Stimulated activated CD4-positive, alpha-beta T cell treated with anti-CD3 and anti-CD28 coated beads, Interleukin-1b, Interleukin-23, amount 100 ng/mL, for 1 hour (primary cell): ENCODE measurements at places on chromosomes 6 and 20.

DNA sequence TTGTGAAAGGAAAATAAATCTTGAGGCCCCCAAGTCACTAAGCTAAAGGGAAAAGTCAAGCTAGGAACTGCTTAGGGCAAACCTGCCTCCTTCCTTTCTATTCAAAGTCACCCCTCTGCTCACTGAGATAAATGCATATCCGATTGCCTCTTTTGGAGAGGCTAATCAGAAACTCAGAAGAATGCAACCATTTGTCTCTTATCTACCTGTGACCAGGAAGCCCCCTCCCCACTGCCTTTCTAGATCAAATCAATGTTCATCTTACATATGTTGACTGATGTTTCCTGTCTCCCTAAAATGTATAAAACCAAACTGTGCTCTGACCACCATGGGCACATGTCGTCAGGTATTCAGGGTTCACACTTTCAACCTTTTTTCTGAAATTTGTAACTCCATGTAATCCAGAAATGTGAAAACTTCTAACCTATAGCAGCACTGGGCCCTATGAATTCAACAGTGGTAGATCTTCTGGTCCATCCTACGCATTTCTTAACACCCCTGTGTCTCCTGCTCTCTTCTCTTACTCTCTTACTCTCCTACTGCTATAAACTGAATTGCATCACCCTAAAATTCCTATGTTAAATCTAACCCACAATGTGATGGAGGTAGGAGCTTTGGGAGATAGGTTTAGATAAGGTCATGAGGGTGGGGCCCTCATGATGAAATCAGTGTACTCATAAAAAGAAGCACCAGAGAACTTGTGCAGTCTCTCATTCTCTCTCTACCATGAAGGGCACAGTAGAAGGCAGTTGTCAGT is 89.3 kb downstream of the EPB41L2 start:
- DNase-seq: no peak

- DNase-seq: no peak
These were observed 294.1 kb downstream of the LRFN2 start for GRCh38 chr6:40293060-40293459.

DNA sequence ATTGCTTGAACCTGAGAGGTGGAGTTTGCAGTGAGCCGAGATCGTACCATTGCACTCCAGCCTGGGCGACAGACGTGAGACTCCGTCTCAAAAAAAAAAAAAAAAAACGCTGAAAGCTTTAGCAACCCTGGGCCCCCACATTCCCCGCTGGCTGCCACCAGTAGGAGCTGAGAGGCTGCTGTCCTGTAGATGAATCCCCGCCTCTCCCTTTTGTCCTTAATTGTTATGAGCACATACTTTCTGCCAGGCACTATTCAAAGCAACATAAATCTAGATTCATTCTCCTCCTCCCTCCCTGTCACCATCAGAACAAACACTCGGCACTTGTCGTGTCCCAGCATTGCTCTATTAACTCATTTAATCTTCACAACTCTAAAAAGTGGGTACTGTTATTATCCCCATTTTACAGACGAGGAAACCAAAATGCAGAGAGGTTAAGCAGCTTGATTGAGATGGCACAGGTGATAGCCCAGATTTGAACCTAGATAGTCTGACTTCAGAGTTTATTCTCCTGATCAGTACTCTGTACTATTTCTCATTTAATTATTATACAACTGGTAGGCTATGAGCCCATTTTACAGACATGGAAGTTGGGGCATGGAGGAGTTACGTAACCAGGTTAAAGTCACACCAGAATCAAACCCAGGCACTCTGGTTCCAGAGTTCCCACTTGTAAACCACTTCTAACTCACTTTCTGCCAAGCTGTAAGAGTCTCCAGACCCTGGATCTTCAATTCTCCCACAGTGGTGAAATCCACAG is 97.4 kb downstream of the EYA2 start:
- no peak for DNase-seq

- DNase-seq: peak; percentile 7
These were observed 65.0 kb upstream of the EEF1A1 start for GRCh38 chr6:73585566-73586415.

- DNase-seq: no peak
These were observed 27.8 kb downstream of the LRRN4 start for GRCh38 chr20:6026051-6026450.

GRCh38 chr6:33010356-33010755 is 965 bp upstream of the HLA-DOA start:
- DNase-seq: no peak

DNA sequence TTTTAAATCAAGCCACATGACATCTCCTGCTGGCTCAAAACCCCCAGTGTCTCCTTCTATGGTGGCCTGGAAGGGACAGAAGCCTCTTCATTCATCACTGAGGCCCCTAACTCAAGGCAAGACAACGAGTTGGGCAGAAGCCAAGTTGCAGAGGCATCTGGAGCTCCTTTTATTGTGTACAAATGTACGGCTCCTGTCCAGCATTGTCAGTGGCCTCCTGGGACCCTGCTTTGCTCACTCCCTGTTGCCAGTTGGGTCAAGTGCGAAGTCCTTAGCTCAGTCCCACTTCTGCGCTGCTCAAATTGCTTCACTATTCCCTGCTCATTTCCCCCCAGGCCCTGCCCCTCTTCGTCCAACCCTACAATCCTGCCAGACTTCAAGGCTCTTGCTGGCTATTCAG is 181.2 kb upstream of the PMEPA1 start:
- no peak for DNase-seq

GRCh38 chr20:12837646-12838045 is 171.1 kb upstream of the SPTLC3 start:
- DNase-seq: no peak

DNA sequence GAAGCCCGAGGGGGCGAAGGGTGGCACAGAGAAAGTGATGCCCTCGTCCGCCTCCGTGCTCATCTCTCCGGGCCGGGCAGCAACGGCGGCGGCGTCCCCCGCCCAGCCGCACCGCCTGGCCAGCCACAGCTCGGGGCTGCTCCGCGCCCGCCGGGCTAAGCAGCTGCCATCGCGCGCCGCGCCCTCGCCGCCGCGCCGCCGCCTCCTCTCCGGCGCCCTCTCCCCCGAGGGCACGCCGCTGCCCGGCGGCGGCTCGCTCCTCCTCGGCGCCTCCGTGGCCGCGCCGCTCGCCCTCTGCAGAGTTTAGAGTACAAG is 225 bp downstream of the MAP3K5 start:
- DNase-seq: no peak

DNA sequence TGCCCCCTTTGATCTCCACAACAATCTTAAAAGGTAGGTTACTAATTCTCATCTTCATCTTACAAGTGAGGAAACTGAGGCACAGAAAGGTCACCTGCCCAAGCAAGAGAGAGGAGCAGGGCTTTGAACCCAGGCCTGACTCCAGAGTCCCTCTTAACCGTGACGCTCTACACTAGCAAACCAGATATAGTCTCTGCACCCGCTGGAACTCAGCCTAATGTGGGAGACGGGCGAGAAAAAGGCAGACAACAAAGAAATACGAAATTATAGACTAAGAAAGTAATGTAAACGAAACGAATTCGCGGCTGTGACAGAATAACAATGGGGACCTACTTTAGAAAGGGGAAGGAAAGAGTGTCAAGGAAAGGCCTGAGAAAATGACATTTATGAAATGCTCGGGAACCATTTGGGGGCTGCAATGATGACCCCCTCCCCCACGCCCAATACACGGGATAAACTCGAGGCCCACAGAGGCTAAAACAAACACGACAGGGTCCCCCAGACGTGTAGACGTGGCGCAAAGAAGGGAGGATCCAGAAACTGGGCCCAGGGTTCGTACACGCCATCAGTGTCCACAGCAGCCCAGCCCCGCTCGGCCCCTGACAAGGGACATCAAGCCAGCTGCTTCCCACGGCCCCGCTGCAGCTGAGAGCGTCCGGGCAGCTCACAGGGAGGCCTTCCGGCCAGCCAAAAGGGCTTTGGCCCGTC is 637 bp downstream of the TRPC4AP start:
- no peak for DNase-seq

DNA sequence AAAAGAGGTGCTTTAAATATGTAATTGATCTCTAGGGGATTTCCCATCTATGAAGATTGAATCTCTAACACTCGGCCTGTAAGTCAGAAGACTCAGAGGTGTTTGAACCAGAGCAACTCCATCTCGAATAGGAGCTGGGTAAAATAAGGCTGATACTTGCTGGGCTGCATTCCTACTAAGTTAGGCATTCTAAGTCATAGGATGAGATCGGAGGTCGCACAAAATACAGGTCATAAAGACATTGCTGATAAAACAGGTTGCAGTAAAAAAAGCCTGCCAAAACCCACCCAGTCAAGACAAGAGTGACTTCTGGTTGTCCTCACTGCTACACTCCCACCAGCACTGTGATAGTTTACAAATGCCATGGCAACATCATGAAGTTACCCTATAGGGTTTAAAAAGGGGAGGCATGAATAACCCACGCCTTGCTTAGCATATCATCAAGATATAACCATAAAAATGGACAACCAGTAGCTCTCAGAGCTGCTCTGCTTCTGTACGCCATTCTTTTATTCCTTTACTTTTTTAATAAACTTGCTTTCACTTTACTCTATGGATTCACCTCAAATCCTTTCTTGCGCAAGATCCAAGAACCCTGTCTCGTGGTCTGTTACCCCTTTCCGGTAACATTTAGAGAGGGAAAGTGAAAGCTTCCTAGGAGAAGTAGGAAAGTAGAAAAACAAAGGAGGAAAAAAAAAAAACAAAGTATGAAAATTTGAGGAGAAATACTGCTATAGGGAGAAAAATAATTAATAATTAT is 129.7 kb upstream of the PHACTR1 start:
- DNase-seq: no peak

DNA sequence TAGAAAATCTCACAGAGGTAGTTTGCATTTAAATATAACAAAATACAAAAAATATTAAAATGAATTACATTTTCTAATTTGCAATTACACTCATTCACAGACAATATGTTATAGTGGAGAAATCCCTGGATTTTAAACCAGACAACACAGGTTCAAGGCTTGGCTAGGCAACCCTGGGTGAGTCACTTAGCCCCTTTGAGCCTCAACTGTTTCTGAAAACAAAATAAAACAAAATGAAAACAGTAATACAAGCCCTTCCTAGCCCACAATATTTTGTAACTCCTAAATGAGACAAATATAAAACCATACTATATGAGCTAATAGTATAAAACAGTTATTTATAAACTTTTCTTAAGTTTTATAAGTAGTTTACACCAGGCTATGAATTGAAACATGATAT is 41.0 kb downstream of the UQCC1 start:
- no peak for DNase-seq

- no peak for DNase-seq
These were observed 10.2 kb upstream of the RNF114 start for GRCh38 chr20:49925901-49926454.

GRCh38 chr6:16240589-16241320 is 2.4 kb downstream of the GMPR start:
- DNase-seq: no peak

DNA sequence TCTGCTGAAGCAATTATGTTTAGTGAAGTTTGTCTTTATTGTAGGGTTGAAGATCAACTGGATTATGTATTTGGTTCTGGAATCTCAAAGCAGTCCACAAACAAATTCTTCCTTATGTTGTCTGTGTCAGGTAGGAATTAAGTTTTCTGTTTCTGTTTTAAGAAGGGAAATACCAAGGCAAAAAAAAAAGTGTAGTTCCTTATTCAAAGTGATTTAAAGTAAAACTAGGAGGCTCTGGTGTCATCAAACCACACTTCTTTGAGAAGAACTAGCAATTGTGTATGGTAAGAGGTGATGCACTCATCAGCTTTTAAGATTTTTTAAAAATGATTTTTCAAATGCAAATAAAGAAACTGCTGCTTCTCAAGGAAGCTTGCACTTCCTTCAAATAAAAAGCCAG is 1.9 kb downstream of the FAM135A start:
- DNase-seq: no peak
